CD14-positive monocyte (primary cell): ENCODE measurements at places on chromosomes 11 and 22.

DNA sequence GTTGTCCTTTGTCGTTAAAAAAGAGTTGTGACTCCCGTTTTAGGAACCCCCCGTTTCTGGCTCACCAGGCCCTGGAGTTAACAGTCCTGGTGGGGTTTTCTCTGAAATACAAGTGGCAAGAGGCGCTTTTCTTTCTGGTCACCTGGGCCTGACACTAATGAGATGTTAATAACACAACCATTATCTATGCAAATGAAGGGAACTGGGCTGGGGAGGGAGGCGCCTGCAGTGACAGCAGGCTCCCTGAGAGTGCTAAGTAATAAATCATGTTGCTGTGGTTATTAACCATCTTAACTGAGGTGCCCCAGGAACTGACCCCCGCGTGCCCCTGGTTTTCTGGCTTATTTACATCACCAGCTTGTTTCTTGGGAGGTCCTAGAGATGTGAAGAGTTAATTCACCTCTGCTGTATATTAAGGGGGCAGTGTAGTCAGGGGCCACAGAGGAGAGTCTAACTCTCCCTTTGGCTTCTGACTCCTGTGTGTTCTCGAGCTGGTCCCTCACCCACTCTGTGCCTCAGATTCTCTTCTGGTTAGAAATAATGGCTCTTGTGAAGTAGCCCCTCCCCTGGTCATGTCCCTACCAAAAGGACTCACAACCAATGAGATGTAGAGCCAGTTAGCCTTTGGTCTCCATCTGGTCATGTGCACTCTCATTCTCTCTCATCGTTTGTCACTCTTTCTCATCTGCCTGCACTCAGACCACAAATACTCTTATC is 276.6 kb upstream of the CADM1 start:
- DNase-seq = no peak

DNA sequence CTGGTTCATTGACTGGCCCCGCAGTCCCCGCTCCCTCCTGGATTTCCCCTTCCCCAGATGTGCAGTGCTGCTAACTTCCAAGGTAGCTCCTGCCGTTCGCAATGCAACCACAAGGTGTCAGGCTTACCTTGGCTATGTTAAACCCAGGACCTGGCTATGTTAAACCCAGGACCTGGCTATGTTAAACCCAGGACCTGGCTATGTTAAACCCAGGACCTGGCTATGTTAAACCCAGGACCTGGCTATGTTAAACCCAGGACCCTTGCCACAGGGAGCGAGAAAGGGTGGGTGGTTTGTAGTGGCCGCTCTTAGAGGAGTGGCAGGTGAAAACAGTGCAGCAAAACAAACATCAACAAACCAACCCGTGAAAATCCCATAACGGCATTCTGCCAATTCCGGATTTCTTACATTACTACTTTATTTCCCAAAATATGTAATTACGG is 2.9 kb upstream of the ADAMTS8 start:
- DNase-seq = peak; percentile 67

DNA sequence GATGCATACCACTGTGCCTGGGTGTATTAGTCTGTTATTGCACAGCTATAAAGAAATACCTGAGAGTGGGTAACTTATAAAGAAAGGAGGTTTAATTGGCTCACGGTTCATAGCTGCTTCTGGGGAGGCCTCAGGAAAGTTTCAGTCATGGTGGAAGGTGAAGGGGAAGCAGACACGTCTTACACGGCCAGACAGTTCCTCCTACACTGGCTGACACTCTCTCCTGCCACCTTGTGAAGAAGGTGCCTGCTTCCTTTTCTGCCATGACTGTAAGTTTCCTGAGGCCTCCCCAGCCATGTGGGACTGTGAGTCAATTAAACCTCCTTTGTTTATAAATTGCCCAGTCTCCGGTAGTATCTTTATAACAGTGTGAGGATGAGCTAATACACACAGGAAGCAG is 33.6 kb upstream of the CD81 start:
- no peak for DNase-seq

- no peak for DNase-seq
Observed at GRCh38 chr22:48367731-48368130, 1459.9 kb downstream of the BRD1 start.

DNA sequence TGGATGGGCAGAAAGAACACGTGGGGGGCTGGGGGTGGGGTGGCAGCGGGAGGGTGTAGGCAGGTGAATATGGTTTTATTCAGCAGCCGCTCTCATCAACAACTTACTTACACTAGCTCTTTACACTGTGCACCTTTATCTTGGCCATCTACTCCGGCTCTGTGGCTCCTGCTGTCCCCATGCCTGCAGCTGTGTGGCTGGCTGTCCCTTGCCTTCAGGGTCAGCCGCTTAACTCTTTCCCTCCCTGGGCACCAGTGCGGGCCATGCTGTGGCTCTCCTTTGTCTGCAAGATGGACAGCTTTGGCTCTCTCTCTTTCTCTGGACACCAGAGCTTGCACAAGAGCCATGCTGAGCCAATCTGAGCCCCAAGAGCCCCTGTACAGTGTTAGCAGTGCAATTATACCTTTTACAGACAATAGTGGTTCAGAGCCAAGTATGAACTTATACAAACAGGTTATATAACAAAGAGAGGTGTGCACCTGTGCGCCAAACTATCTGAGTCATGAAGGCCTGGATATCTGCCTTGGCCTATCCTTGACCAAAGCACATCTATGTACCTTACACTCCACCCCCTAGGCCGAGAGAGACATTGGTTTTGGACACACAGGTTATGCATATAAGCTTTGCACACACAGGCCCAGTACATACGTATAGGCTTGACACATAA is 94.3 kb upstream of the CTSC start:
- no peak for DNase-seq

GRCh38 chr22:27504360-27505253 is 296.9 kb downstream of the MN1 start:
- DNase-seq = no peak

GRCh38 chr11:113982306-113982705 is 7.4 kb downstream of the HTR3A start:
- no peak for DNase-seq

- DNase-seq = no peak
Observed at GRCh38 chr22:46356496-46357480, 21.3 kb downstream of the TRMU start.

DNA sequence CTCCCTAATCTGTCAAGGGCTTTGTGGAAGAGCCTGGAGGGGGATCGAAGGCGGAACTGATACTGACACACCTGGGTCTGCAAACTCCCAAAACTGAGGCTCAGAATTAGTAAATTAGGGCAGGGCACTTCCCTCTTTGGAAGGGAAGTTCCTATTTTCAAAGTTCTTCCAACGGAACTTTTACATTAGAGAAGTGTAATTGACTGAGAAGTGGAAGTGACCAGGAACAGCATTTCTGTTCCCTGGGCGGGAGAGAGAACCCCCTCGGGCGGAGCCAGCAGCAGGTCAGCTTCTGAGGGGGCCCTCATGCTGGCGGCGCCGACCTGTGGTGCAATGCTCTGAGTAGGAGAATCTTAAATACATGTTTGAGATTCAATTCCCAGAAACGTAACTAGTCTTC is 1.1 kb upstream of the CBL start:
- DNase-seq = peak; percentile 42

DNA sequence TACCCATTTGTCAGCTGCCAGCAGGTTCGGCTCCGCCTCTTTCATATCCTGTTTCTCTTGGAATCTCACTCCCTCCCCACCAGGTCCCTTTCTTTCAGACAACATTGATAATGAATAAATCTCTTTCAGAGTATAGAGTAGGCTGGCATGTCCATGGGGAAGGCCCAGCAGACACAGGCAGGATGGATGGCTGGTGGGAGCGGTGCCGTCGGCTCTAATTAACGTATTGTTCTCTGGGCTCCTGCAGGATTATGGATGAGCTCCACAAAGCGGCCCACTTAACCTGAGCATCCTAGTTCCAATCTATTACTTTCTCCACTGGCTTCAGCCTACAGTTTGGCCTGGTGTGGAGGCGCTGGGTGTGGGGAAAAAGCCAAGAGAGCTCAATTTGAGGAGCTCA is 588.0 kb downstream of the BUD13 start:
- DNase-seq = no peak

GRCh38 chr11:64849598-64850356 is 5.3 kb upstream of the CDC42BPG start:
- no peak for DNase-seq

- no peak for DNase-seq
Observed at GRCh38 chr11:3170044-3170755, 5.1 kb upstream of the OSBPL5 start.

DNA sequence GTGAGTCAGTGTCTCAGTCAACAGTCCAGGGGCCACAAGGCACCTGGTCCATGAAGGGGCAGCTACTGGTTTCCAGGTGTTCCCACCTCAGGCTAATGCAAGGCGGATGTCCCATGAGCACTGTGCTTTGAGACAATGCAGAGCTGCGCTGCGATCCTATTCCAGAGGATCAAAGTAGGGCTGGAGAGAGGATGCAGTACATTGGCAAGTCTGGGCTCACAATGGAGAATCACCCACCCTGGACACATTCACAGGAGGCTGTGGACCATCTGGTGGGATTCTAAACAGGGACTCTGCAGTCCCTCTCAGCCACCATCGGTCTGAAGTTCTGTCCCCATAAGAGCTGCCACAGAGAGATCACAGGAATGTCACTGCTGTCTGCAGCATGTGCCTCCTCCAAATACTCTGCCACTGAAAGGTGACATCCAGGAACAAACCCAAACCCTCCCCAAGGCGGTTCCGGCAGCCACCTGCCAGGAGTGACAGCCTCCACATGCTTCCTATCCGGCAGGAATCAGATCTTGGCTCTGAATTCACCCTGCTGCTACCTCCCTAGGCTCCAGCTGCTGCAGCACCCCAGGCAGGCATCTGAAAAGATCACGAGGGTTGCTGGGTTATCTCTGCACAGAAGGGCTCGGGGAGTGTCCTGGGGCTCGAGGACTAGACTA is 45.3 kb upstream of the SERPIND1 start:
- no peak for DNase-seq

DNA sequence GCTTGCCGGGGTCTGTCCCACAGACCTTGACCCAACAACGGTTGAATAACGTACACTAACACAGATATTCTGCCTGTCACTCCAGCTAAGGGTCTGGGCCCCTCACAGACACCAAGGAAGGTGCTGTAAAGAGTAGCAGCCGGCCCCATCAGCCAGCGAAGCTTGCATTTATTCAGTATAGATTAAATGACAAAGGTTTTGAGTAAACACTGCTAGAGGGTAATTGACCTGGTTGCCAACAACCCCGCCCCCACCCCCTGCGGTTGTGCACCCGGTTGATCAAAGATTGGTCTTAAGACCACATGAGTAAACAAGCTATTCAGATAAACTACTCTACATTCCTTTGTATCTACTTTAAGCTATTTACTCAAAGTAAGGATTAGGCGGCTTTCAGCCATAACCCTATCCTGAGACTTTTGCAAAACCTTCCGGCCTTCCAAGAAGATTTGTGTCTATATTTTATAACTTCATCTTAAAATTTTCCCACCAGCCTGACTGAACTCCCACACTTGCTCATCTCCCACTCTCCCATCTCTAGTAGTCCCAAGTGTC is 4.8 kb upstream of the CKAP5 start:
- DNase-seq = no peak

GRCh38 chr11:102476069-102476468 is 23.5 kb upstream of the TMEM123 start:
- no peak for DNase-seq

- no peak for DNase-seq
Observed at GRCh38 chr22:24027389-24027975, 16.4 kb downstream of the CABIN1 start.

- no peak for DNase-seq
Observed at GRCh38 chr11:83611031-83611430, 324.9 kb upstream of the CCDC90B start.

GRCh38 chr11:69825037-69825834 is 6.0 kb upstream of the FGF3 start:
- no peak for DNase-seq

DNA sequence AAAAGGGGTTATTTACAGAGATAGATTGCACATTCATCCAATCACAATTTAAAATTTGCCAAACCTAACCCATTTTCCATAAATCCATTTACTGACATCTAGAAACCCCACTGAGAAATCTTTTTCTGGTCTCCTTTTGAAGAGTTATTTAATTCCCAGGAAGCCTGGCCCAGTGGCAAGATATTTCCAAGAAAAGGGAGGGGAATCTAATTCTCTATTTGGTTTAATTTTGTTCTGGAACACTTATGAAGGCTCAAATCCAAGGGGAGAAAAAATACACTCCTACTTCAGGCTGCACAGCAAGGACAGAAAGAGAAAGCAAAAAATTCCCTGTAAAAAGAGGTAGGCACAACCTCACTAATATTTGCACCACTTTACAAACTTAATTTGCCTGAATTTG is 88.2 kb upstream of the LDLRAD3 start:
- no peak for DNase-seq

DNA sequence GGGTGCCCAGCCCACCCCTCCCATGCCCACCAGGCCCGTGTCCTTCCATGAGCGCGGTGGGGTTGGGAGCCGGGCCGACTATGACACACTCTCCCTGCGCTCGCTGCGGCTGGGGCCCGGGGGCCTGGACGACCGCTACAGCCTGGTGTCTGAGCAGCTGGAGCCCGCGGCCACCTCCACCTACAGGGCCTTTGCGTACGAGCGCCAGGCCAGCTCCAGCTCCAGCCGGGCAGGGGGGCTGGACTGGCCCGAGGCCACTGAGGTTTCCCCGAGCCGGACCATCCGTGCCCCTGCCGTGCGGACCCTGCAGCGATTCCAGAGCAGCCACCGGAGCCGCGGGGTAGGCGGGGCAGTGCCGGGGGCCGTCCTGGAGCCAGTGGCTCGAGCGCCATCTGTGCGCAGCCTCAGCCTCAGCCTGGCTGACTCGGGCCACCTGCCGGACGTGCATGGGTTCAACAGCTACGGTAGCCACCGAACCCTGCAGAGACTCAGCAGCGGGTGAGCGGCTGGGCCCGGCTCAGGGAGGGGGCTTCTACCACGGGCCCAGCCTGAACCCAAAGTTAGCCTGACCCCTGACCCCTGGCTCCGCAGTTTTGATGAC is 3.0 kb downstream of the PKP3 start:
- DNase-seq = peak; percentile 53

DNA sequence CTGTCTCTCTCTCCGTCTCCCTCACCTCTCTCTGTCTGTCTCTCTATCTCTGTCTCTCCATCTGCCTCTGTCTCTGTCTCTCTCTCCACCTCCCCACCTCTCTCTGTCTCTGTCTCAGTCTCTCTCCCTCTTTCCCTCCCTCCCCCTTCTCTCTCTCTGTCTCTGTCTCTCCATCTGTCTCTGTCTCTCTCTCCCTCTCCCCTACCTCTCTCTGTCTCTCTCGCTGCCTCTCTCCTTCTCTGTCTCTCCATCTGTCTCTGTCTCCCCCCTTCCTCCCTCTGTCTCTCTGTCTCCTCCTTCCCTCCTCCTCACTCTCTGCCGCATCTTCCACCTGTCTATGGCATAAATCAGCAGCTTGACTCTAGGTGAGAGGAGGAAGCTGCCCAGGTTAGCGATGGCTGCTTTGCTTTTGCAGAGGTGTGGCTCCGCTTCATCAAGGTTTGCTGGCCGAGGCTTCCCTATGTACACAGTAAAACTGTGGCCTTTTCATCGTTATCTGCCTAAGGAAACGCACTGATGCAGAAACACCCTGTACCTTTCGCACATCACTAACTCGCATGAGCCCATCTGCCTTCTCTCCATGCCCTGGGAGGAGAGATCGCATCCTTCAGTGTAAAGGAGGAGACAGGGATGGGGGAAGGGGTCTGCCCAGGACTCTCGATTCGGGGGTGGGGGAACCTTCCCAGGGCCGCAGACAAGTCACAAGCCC is 44.5 kb downstream of the ANO1 start:
- DNase-seq = no peak
